IPS DF 19.7 (cell line): ENCODE measurements at places on chromosomes 7 and 10.
A peak's percentile ranks its signal among the peaks of the same experiment; 100 is the strongest.

GRCh38 chr7:15399441-15399840 lies 162.4 kb downstream of the AGMO start:
- no peak for DNase-seq

DNA sequence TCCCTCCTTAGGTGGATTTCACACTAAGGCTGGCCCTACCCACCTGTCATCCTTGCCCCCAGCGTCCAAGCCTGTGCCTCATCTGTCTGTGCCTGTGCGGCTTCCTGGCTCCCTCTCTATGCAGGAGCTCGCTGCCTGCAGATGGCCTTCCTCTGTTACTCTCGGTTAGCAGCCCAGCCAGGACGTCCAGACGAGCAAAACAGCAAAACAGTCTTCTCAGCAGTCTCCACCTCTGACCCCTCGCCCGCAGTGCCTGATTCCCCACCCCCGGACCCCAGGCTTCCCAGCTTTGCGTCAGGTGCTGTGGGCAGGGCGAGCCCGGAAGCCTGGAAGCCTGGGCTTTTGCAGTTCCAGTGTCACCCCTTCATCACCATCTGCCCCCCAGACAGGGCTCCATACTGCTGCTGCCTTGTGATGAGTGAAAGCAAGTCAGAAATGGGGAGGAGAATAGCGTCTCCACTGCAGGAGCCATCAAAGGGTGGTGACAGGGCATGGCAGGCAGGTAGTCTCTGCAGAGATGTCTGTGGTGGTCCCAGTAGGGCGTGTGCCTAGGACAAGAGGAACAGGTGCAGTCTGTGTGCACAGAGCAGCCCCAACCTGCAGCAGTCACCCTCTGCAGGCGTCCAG lies 88.5 kb downstream of the ADCY1 start:
- no peak for DNase-seq

- no peak for DNase-seq
Observed at GRCh38 chr10:29099001-29099400, 189.9 kb upstream of the LYZL1 start.

- DNase-seq, result no peak
Observed at GRCh38 chr7:15855525-15856109, 169.1 kb upstream of the MEOX2 start.

GRCh38 chr10:104080762-104081161 lies 4.9 kb downstream of the COL17A1 start:
- DNase-seq, result no peak

- DNase-seq, result no peak
Observed at GRCh38 chr7:109284943-109285342, 715.3 kb downstream of the DNAJB9 start.

DNA sequence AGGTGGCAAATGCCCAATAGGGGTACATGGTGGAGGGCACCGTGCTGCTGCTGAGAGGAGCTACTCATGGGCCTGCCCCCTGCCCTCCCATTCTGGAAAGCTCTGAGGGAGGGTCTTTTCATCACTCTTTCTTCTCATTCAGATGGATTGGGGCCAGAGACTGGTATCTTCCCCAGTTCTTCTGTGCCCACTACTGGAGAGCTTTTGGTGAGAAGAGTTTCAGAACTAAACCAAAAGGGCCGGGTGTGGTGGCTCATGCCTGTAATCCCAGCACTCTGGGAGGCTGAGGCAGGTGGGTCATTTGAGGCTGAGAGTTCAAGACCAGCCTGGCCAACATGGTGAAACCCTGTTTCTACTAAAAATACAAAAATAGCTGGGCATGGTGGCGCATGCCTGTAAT lies 12.5 kb downstream of the ADRA2A start:
- DNase-seq, result no peak

DNA sequence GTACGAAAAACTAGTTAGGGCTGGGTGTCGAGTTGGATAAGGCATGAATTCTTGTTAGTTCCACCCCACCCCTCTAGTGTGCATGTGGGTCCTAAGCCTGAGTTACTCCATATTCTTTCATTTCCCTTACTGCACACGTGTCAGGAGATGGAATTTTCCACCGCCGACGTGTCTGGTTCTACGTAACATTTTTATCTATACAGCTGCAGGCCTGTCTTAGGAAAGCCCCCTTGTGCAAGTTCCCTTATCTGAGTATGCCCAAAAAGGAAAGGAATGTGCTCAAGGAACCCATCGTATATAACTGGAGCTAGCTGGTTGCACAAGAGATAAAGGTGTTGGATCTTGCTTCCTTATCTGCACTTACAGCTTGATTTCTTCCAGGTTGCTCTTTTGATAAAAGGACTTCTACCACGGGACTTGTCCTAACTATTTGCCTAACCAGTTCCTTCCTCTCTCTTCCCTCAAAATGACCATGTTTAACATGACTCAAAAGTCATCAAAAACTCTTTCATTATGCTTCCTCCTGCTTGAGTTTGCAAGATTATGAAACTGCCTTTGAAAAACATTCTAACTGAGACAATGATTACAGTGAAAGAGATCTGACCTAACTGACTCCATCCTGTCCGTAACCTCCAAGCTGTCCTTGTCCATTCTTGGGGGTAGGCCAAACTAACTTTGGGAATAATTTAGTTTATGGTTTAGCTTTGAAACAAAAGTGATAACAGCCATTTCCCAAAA lies 181.4 kb downstream of the AKR1D1 start:
- no peak for DNase-seq

DNA sequence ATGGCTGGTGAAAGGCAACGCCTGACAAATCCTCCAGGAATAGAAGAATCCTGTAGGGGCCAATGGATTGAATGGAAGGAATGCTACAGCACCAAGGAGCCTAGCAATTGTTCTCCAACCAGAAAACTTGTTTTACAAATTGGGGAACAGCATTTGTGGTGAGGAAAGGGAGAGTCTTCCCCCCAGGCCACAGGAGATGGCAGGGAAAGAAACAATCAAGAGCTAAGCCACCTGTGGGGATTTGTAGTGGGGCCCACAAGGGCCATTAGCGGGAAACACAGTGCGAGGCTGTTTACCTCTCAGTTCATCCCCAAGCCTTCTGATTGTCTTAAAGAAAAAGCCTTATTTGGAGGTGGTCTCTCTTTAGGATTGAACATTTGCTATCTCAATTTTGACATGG lies 48.5 kb upstream of the KCNMA1 start:
- no peak for DNase-seq

DNA sequence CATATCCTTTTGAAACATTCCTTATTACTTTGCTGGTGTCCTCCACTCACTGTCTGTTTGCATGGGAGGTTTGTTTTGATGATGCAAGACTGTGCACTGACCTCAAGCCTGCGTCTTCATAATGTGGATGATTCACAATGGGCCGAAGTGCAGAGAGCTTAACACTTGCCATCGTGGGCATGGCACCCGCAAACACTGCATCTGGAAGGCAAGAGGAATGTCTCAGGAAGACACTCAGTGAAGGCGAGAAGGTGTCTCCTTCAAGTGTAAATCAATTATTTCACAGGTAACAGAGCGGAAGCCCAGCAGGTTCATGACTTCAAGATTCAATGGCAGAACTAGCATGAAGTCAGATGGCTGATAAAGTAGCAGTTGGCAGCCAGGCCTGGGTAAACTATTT lies 98.1 kb downstream of the DPY19L1 start:
- no peak for DNase-seq

DNA sequence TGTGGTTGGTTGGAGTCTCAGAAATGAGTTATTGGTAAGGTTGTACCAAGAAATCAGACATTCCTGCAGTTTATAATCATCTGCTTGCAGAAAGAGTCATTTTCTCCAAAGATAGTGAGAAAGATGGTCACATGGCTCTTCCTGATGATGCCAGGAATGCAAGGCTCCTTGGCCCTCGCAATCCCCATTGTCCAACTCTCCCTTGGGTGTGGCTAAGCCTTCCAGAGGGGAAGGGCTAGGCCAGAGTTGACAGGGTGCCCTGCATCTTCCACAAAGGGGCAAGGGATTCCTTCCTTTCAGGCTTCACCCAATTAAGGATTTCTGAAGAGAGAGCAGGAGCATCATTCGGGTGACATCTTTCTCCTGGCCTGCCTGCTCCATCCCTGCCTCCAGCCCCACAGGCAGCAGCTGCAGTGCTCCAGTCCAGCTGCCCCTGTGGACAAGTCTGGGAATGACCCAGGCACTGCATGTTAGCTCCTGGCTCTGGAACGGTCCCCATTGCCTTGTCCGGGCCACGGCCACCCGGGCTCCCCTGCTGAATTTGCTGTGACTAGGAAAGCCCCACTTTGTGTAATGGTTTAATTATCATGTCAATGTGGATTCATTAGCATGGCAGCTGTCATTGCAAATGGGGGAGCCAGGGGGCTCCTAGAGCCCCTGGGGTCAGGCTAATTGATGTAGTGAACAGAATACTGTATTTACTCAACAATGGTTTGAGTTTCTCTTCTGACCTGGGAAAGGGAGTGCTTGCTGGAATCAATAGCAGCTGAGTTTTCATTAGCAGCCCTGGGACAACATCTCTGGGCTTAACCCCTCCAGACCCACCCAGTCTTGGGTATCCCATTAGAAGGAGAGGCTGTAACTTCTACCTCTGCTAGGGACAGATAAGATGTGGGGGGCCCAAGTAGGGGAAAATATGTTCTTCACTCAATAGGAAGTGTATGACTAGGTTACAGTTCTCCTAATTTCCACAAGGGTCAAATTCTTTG lies 112.6 kb upstream of the TBX20 start:
- DNase-seq, result peak; percentile 50

GRCh38 chr10:7085147-7085912 lies 325.5 kb downstream of the SFMBT2 start:
- DNase-seq, result no peak

DNA sequence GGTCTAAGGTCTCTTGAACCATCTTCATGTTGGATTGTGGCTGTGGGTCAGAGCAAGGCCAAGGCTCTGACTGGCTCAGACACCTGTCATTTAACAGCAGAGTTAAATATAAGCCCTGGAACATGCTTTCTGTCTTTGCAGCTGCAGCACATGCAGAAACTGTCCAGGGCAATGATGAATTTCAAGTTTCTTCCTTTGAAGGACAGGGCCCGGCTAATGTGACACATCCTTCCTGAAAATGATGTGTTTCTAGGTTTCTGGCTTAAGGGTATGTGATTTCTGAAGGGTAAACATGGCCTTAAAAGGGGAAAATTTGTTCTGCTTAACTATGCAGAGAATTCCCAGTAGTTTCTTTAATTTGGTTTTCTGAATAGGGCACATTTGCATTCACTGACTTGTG lies 34.0 kb upstream of the SLC35B4 start:
- DNase-seq, result no peak

GRCh38 chr7:22697876-22698606 lies 29.0 kb upstream of the IL6 start:
- no peak for DNase-seq

GRCh38 chr7:64758151-64758550 lies 36.1 kb upstream of the ZNF138 start:
- DNase-seq, result no peak
